Spleen (tissue), 13 donors: ENCODE measurements at places on chromosomes 1 and 21. TPM values are rescaled to one million over a fixed set of nuclear protein-coding genes. Genes with fewer than 3 reads are reported as not detected.

GRCh38 chr1:154578058-154578418 lies 10.5 kb downstream of the CHRNB2 start:
- peaks cover 56% of the 10 kb centered on the region for H3K36me3 ChIP-seq
- H3K4me3 ChIP-seq = no peak overlapping the region
- H3K27me3 ChIP-seq = no peaks in the 10 kb centered on the region
- H3K27ac ChIP-seq = peak overlapping the region; percentile 57
- DNase-seq = no peak

- peaks cover 11% of the 10 kb centered on the region for H3K4me1 ChIP-seq
- H3K27me3 ChIP-seq = no peaks in the 10 kb centered on the region
- H3K4me3 ChIP-seq = no peak overlapping the region
- no peak overlapping the region for H3K27ac ChIP-seq
Observed at GRCh38 chr1:167943541-167943940, 6.7 kb upstream of the MPC2 start.

GRCh38 chr1:29543586-29543985 lies 307.3 kb downstream of the PTPRU start:
- no peaks in the 10 kb centered on the region for H3K36me3 ChIP-seq
- no peak overlapping the region for H3K4me3 ChIP-seq
- H3K27ac ChIP-seq = no peak overlapping the region
- DNase-seq = peak; percentile 58
- no peaks in the 10 kb centered on the region for H3K4me1 ChIP-seq

- H3K4me1 ChIP-seq = no peaks in the 10 kb centered on the region
- H3K36me3 ChIP-seq = no peaks in the 10 kb centered on the region
- no peaks in the 10 kb centered on the region for H3K27me3 ChIP-seq
- H3K4me3 ChIP-seq = no peak overlapping the region
- no peak overlapping the region for H3K27ac ChIP-seq
Observed at GRCh38 chr1:60992165-60992564, 90.2 kb upstream of the NFIA start.

GRCh38 chr1:118217141-118217838 lies 32.3 kb upstream of the SPAG17 start:
- H3K36me3 ChIP-seq = no peaks in the 10 kb centered on the region
- no peak overlapping the region for H3K4me3 ChIP-seq

GRCh38 chr1:28111157-28111556 lies 22.7 kb upstream of the EYA3 start:
- H3K4me1 ChIP-seq = peaks cover 26% of the 10 kb centered on the region
- H3K4me3 ChIP-seq = no peak overlapping the region
- DNase-seq = no peak
- H3K27me3 ChIP-seq = no peaks in the 10 kb centered on the region
- H3K27ac ChIP-seq = peak overlapping the region; percentile 71

- H3K4me3 ChIP-seq = no peak overlapping the region
- H3K27ac ChIP-seq = no peak overlapping the region
- no peaks in the 10 kb centered on the region for H3K4me1 ChIP-seq
- H3K27me3 ChIP-seq = no peaks in the 10 kb centered on the region
- no peak for DNase-seq
Observed at GRCh38 chr1:100793659-100794058, 74.1 kb downstream of the VCAM1 start.

DNA sequence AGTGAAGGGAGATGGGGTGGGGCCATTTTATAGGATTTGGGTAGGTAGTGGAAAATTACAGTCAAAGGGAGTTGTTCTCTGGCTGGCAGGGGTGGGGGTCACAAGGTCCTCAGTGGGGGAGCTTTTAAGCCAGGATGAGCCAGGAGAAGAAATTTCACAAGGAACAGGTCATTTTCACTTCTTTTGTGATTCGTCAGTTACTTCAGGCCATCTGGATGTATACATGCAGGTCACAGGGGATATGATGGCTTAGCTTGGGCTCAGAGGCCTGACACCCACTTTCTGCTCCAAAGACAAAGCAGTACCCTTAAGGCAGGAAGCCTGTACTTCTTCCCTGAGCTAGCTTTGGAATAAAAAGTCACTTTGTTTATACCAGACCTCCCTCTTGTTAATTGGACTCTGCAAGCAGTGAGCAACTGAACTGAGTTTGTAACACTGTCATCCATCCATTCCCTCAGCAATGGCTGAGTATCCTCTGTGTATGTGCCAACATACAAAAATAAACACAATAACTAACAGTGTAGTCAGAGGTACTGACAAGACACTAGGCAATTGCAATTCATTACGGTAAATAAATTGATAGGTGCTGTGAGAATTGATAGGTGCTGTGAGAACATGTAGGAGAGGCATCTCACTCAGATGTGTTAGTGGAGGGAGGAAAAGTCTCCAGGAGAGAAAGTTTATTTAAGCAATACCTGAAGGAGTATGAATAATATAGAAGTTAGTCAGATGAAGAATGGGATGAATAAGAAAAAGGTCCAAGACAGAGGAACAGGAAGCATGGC lies 14.7 kb upstream of the RGS2 start:
- H3K36me3 ChIP-seq = no peaks in the 10 kb centered on the region
- no peak overlapping the region for H3K4me3 ChIP-seq
- DNase-seq = no peak
- H3K27ac ChIP-seq = no peak overlapping the region
- H3K4me1 ChIP-seq = no peaks in the 10 kb centered on the region
- no peaks in the 10 kb centered on the region for H3K27me3 ChIP-seq

DNA sequence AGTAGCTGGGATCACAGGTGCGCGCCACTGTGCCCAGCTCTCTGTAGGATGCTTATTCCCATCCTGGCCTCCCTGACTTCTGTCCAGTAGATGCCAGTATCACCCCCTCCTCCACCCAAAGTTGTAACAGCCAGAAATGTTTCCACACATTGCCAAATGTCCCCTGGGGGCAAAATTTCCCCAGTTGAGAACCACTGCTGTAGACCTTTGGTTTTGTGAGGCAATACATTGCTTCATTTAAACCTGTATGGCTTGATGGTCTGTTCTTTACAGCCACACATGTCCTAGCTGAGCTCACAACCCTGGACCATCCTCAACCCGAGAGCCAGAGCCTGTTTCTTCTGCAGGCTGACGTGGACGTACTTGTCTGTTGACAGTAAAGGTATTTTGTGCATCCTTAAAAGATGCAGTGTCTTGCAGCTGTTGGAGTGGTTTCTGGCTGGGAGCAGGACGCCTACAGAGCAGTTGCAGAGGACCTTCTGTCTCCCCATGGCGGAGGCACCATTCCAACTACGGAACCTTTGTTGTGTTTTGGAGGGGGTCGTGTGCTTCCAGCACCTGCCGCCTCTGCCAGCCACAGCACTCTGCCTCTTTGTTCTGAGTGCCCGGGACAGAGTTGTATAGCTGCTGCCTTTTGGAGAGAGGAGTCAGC lies 26.6 kb downstream of the DOP1B start:
- no peaks in the 10 kb centered on the region for H3K27me3 ChIP-seq
- peaks cover 39% of the 10 kb centered on the region for H3K4me1 ChIP-seq
- peak; percentile 54 for DNase-seq
- no peaks in the 10 kb centered on the region for H3K36me3 ChIP-seq
- peak overlapping the region; percentile 24 for H3K27ac ChIP-seq
- no peak overlapping the region for H3K4me3 ChIP-seq

DNA sequence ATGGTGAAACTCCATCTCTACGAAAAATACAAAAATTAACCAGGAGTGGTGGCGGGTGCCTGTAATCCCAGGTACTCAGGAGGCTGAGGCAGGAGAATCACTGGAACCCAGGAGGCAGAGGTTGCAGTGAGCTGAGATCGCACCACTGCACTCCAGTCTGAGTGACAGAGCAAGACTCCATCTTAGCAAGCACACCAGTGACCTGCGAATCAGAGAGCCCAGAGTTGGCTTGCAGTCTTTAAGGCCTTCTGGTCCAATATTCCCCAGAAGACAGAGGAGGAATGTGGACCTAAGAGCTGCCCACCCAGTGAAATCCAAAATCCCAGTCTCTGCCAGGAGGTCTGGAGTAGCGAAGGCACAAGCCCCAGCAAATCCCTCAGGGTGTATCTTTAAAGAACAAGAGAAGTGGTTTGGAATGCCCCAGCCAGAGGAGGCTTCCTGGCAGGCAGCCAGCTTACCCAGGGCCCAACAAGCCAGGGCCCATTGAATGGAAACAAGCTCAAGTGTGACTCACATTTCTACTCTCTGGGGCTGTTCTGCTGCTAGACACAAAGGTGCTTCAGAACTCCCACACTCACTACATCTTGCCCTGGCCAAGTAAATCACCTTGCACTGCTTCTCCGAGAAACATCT lies 23.9 kb downstream of the GPR161 start:
- H3K4me1 ChIP-seq = no peaks in the 10 kb centered on the region
- H3K4me3 ChIP-seq = no peak overlapping the region
- DNase-seq = no peak
- H3K27ac ChIP-seq = no peak overlapping the region

GRCh38 chr1:43536196-43536863 lies 5.6 kb downstream of the PTPRF start:
- peaks cover 9% of the 10 kb centered on the region for H3K27me3 ChIP-seq
- H3K4me3 ChIP-seq = no peak overlapping the region
- H3K36me3 ChIP-seq = no peaks in the 10 kb centered on the region
- peak; percentile 47 for DNase-seq

DNA sequence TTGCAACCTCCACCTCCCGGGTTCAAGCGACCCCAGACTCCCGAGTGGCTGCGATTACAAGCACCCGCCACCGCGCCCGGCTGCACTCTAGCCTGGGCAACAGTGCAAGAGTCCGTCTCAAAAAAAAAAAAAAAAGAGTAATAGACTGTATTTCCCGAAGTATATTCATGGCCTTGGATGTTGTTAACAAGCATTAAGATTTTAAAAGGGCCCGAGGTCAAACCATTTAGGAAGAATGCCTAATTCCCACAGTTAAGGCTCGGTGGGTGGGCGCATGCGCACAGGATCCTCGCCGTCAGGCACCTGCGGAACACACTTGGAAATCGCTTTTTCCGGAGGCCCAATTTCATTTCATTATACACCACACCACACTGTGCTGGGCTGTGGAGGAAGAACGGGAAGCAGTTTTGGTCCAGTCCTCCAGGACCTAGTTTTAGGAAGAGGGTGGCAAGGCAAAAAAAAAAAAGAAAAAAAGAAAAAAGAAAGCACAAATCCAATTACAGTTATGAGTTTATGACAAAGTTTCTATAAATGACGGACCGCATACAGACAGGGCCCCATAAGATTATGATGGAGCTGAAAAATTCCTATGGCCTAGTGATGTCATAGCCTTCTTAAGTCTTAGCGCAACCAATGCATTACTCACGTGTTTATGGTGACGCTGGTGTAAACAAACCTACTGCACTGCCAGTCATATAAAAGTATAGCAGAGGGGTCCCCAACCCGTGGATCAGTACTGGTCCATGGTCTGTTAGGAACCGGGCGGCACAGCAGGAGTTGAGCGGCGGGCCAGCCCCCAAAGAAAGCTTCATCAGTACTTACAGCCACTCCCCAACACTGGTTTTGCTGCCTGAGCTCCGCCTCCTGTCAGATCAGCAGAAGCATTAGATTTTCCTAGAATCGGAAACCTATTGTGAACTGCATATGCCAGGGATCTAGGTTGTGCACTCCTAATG lies 38.2 kb downstream of the H3-3A start:
- H3K4me1 ChIP-seq = peaks cover 19% of the 10 kb centered on the region
- H3K4me3 ChIP-seq = peak overlapping the region; percentile 36
- H3K27me3 ChIP-seq = no peaks in the 10 kb centered on the region
- H3K36me3 ChIP-seq = no peaks in the 10 kb centered on the region
- peak; percentile 73 for DNase-seq

DNA sequence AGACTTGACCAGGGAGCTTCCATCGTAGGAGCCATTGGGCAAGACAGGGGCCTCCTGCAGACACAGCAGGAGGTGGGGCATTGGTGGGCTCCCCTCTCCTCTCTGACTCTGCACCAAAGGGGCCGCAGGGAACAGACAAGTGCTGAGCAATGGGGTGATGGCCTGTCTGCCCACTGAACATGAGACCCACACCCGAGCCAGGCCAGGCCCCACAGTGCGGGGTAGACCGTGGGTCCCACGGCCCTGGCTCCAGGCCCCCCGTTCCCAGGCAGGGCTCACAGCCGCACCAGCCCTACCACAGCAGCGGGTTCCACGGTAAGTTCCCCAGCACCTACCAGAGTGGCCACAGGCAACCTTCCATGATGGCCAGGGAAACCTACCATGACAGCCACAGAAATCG lies 45.9 kb downstream of the CHD5 start:
- no peaks in the 10 kb centered on the region for H3K36me3 ChIP-seq
- no peaks in the 10 kb centered on the region for H3K4me1 ChIP-seq
- H3K4me3 ChIP-seq = no peak overlapping the region
- H3K27ac ChIP-seq = no peak overlapping the region
- peaks cover 26% of the 10 kb centered on the region for H3K27me3 ChIP-seq

GRCh38 chr1:49204720-49205119 lies 428.0 kb upstream of the BEND5 start:
- no peak overlapping the region for H3K4me3 ChIP-seq
- no peaks in the 10 kb centered on the region for H3K36me3 ChIP-seq
- no peak for DNase-seq
- H3K4me1 ChIP-seq = no peaks in the 10 kb centered on the region
- no peaks in the 10 kb centered on the region for H3K27me3 ChIP-seq

GRCh38 chr1:28913786-28914227 lies 562 bp upstream of the EPB41 start:
- H3K4me1 ChIP-seq = peaks cover 44% of the 10 kb centered on the region
- no peaks in the 10 kb centered on the region for H3K27me3 ChIP-seq
- DNase-seq = no peak
- H3K4me3 ChIP-seq = peak overlapping the region; percentile 98

DNA sequence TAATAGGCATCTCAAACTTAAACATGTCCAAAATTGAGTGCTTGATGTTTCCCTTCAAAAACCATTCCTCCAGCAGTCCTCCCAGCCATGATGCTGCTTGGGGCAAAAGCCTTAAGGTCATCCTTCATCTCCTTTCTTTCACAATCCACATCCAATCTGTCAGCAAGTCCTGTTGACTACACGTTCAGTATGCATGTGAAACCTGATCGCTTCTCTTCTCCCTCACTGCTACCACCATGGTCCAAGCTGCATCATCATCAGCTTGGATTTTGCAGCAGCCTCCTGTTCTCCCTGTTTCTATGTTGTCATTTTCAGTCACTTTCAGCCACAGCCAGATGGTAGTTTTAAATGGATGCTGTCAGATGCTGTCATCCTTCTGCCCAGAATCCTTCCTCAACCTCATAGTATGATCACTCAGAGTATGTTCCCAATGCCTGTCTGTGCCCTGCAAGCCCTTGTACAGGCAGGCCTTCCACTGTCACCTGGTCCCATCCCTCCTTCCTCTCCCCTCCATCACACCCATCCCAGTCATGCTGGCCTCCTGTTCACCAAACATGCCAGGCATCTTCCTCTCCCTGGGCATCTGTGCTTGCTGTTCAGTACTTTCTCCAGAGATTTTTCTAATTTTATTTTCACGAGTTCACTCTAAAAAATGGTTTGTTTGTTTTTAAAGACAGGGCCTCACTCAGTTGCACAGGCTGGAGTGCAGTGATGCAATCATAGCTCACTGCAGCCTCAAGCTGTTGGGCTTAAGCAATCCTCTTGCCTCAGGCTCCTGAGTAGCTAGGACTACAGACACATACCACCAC lies 66.0 kb downstream of the SYDE2 start:
- H3K4me3 ChIP-seq = no peak overlapping the region
- H3K27ac ChIP-seq = no peak overlapping the region
- H3K36me3 ChIP-seq = no peaks in the 10 kb centered on the region
- no peak for DNase-seq

The SLC25A34 gene
- 3.7 TPM for total RNA-seq

The TP73 gene
- 4.3 TPM for total RNA-seq

The IL23R gene
- total RNA-seq = 0.38 TPM

The SPRR1A gene
- total RNA-seq = not detected

The MCOLN2 gene
- 13.1 TPM for total RNA-seq

The DTL gene
- 13.2 TPM for total RNA-seq

The CD1B gene
- total RNA-seq = 0.37 TPM

The OR2T35 gene
- total RNA-seq = 0.23 TPM
